ENCODE measurements at places on chromosomes 16 and 17. TPM values are rescaled to one million over a fixed set of nuclear protein-coding genes. Genes with fewer than 3 reads are reported as not detected.

CHTF18 gene
- 8.4 TPM for total RNA-seq

HOXB1 gene
- total RNA-seq = not detected

CA5A gene
- total RNA-seq = not detected

KPNA2 gene
- total RNA-seq = 17.9 TPM

EPN3 gene
- total RNA-seq = 11.1 TPM

ARL5C gene
- total RNA-seq = not detected

ZNF205 gene
- total RNA-seq = 35.2 TPM

KRTAP4-6 gene
- total RNA-seq = not detected

ACSM5 gene
- not detected for total RNA-seq

CCL8 gene
- not detected for total RNA-seq

ZACN gene
- not detected for total RNA-seq

TPSB2 gene
- total RNA-seq = not detected

CAMTA2 gene
- 4.5 TPM for total RNA-seq

TP53TG3D gene
- total RNA-seq = 0.43 TPM

WFDC1 gene
- total RNA-seq = not detected

DOC2B gene
- total RNA-seq = 1.7 TPM

PPP1R27 gene
- total RNA-seq = not detected

ENPP7 gene
- not detected for total RNA-seq

CLDN7 gene
- 223 TPM for total RNA-seq

MT4 gene
- total RNA-seq = not detected

ZG16B gene
- total RNA-seq = 0.64 TPM

VASN gene
- total RNA-seq = 7.5 TPM

LPO gene
- 0.21 TPM for total RNA-seq

ATP2C2 gene
- total RNA-seq = 14.2 TPM

PNMT gene
- not detected for total RNA-seq

CCL16 gene
- total RNA-seq = not detected

UBB gene
- total RNA-seq = 1,454 TPM

C16orf92 gene
- total RNA-seq = not detected

DHRS7C gene
- not detected for total RNA-seq

KCNJ12 gene
- 1.4 TPM for total RNA-seq

PDIA2 gene
- total RNA-seq = not detected

KRTAP3-1 gene
- not detected for total RNA-seq

ABCC11 gene
- total RNA-seq = 0.43 TPM

MMP2 gene
- 1.7 TPM for total RNA-seq

C1QTNF8 gene
- total RNA-seq = not detected

TMEM132E gene
- not detected for total RNA-seq

AANAT gene
- not detected for total RNA-seq

ZNF385C gene
- total RNA-seq = not detected

FSCN2 gene
- total RNA-seq = 1.9 TPM

KRTAP4-3 gene
- total RNA-seq = not detected

CCDC200 gene
- not detected for total RNA-seq

All from tracheal epithelial cell (primary cell).